NCI-H146 (cell line): ENCODE measurements at places on chromosomes 2 and 18.

GRCh38 chr18:63356272-63356896 is 10.6 kb downstream of the KDSR start:
- no peak for DNase-seq

GRCh38 chr2:137672989-137673552 is 291.2 kb upstream of the HNMT start:
- DNase-seq = no peak

- DNase-seq = no peak
These were observed 16.9 kb upstream of the CYBRD1 start for GRCh38 chr2:171505374-171505773.

DNA sequence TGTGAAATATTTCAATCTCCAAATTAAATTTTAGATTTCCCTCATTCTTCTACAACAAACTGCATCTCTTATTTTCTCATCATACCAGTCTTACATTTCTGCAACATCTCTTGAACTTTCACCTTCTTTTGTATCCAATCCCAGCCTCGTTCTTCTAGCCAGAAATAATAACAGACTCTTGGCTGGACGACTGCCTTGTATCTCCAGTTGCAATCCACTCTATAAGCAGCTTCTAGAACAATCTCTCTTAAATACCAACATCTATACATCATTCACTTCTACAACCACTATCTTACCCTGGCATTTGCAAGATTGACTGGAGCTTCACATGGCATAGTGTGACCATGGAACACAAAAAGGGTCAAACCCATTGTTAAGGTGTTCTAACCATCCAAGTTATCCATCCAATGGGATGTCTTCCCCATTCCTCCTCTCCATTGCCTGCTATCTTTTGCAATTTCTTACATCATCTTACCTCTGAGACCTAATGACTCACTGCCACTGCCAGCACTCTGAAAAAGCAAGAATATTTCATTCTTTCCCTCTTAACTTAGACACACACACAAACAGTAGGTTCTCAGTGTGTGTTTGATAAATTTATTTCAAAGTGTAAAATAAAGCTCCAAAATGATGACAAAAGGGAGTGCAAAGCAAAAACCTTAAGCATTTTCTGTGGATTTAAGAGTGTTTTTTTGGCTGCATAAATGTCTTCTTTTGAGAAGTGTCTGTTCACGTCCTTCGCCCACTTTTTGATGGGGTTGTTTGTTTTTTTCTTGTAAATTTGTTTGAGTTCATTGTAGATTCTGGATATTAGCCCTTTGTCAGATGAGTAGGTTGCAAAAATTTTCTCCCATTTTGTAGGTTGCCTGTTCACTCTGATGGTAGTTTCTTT is 145.6 kb downstream of the METTL4 start:
- DNase-seq = no peak

GRCh38 chr2:28093768-28094167 is 203.2 kb downstream of the BABAM2 start:
- DNase-seq = no peak

DNA sequence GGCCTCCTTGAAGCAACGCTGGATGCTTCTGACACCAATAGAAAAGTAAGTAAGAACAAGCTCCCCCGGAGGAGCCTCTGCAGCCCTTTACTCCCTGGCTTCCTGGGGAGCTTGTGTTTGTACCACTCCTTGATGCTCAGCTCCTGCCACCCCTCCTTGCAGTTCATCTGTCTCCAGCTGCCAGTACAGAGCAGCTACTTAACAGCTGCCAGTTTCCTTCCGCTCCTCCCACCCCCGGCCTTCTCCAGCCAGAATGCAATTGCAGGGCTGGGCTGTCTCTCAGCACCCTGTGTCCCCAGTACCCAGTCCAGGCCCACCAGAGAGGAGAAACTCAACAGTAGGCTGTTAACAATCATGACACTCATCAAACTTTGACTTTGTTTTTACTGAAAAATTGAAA is 109.4 kb downstream of the AOX1 start:
- DNase-seq = no peak

DNA sequence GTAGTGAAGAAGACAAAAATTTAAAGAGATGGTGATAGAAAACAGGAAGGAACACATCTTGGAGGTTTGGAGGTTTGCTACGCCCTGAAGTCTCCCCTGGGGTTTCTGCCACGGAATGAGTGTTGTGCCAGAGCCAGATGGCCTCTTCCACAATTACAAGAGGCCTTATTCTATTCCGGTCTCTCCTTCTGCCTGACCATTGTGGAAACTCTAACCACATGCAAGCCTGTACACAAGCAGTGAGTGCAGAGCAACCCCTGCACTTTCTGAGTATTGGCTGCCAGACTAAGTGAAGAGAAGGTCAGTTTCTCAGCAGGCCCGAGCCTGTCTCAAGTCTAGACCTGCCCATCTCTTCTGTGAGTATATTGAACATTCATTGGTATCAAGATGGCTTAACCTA is 22.7 kb upstream of the MYO1B start:
- DNase-seq = no peak

DNA sequence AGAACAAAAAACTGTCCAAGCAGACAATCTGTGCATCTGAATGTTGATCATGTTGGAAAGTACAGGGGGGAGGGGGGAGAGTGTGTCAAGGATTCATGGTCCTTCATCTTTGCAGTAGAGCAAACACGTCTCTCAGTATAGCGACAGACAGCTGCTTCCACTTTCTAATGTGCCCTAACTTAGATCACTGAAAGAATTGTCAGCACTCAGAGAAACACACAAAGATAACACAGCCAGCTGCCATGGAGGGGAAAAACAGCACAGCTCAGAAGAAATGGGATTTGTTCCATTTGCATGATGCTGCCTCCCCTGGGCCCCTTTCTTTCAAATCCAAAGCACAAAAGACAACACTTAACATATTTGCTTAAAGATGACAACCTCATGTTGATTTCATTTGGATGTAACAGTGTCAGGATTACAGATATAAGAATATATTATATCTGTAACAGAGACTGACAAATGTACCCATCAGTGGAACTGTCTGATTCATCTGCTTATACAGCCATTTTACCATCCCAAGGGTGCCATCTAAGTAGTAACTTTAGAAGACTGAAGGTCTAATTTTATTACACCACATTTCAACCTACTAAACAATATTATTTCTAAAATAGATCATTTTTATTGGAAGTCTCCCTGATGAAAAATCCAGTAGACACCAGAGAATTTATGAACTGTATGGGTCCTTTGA is 17.7 kb downstream of the FIGN start:
- DNase-seq = no peak

GRCh38 chr18:66461344-66461743 is 142.5 kb downstream of the CDH19 start:
- DNase-seq = no peak

- no peak for DNase-seq
These were observed 98.5 kb upstream of the HAAO start for GRCh38 chr2:42890791-42891355.

DNA sequence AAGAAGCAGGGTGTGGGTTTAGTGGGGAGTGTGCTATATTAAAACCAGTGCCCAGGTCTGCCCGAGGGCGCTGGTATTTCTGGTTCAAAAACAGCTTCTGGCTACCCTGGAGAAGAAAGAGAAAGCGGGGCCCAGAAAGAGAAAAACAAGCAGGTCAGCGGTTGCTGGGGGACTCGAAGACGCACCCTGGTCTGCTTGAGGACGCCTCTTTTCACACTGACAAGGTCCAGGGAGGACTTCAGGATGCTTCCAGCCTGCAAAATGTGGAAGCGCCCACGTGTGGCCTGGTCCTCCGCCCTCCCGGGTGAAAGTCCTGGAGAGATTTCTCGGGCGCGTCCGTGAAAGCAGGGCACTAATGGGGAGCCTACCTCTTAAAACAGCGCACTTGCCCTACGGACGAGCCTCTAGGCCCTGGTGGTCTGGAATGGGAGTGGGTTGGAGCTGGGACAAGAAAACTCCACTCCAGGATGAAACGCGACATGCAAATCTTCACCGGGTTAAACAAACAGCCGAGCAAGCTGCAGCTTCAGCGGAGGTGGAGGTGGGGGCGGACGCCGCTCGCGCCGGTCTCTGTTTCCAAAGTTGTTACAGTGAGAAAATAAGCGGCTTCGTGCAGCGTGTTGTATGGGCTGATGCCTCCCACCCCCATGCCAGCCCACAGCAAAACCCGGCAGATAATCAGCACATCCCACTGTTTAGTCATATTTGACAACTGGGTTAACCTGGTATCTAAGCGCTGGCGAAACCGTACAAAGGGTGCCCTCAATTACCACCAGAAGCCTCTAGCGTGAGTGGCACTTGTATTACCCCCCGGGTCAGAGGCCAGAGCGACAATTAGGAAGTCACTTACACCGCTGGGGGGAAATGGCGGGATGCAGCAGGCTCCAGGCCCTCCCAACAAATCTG is 1.1 kb upstream of the SP9 start:
- DNase-seq = no peak

DNA sequence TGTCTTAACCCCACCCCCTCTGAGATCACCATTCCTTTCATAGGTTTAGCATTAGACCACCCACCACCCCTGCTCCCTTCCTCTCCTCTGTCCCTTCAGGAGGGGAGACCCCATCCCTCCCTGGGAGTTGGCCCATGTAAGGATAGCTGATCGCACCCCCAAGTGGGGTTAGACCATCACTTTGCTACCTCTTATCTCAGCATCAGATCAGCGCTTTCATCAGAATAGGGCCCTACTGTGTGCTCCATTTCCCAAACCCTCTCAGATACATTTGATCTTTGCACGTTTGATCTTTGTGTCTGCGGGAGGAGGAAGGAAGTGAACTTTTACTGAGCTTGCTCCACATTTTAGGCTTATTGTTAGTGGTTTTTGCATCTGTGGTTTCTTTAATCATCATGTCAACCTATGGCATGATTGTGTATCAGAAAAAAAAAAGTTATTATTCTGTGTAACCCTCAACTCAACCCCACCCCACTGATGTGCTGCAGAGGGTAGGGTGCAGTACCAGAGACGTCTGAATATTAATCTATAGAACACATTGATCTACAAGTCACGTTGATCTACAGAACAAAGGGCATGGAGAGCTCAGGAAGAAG is 81.2 kb downstream of the PDCL3 start:
- DNase-seq = no peak

DNA sequence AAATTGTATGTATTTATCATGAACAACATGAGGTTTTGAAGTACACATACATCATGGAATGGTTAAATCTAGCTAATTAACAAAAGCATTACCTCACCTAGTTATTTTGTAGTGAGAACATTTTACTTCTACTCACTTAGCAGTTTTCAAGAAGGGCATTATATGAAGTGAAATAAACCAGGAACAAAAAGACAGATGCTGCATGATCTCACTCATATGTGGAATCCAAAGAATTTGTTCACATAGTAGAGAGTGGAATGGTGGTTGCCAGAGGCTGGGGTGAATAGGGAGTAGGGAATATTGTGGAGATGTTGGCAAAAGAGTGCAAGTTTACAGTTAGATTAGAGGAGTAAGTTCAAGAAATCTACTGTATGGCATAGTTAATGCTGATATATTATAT is 292.0 kb downstream of the ASXL3 start:
- DNase-seq = no peak

DNA sequence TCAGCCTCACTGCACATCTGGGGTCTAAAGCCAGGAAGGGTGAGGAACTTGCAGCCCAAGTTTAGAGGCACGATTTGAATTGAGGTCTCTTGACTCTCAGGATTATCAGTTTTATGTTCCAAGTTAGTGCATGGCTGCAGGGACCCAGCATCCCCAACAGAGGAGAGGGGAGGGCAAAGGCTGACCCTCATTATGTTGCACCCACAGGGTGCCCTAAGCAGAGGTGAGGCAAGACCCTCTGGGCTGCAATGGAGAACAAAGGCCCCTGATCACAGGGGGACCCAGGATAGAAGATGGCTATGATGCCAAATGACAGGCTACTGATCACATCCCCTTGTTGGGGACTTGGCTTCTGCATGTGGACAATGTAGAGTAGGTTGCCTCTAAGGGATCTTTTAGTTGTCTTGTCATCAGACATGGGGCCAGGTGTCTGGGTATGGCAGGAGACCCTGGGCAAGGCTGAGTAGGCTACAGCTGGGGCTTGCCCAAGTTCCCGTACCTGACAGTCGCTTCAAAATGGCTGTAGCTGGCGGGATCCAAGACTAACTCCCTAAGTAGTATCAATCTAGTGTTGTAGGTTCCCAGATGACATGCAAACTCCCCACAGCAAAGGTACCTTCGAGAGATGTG is 4.5 kb upstream of the GDF7 start:
- DNase-seq = no peak

DNA sequence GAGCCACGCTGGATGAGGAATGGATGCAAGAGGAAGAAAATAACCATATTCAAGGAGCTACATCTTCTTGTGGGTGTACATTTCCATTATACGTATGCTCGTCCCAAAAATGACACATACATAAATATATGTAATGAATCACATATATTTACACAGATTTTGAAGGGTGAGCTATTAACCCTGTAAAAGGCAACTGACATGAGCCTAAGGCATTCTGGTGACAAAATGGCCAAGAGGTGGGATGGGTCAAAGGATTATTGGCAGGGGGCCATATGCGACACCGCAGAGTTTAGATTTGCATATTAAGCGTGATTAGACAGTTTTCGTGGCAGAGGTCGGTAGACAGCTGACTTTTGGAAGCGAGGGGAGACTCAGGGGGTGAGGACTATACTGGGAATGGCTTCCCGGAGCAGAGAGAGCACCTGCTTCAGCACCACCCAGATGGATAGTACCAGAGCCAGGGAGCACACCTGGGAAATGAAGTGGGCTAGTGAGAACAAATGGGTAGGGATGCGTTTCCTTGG is 431 bp upstream of the CNRIP1 start:
- DNase-seq = peak; percentile 77

GRCh38 chr2:172893671-172894070 is 158.0 kb downstream of the RAPGEF4 start:
- no peak for DNase-seq

GRCh38 chr18:617970-618504 is 21.2 kb downstream of the CLUL1 start:
- no peak for DNase-seq

- no peak for DNase-seq
These were observed 48.5 kb downstream of the FAM168B start for GRCh38 chr2:131044757-131045150.

GRCh38 chr2:144890828-144891227 is 370.9 kb upstream of the ZEB2 start:
- DNase-seq = peak; percentile 86

- no peak for DNase-seq
These were observed 5.4 kb downstream of the SEMA4F start for GRCh38 chr2:74659462-74659861.

DNA sequence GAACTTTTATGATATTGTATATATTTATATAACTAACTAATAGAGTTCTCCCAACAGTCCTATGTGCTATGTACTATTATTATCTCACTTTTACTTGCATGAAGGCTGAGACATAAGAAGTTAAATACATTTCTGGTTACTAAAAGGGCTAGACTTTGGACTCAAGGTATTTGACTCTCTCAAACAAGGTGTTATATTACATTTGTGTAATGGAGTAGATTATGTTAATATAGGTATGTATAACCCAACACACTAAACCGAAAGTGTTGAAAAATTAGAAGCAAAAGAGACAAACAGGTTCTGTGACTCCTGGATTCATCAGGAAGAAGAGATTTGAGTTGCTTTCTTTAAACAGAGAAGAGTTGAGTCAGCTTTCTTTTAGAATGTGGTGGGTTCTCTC is 733.6 kb upstream of the ZEB2 start:
- DNase-seq = no peak
